ENCODE measurements at places on chromosomes 12 and 14. TPM values are rescaled to one million over a fixed set of nuclear protein-coding genes. Genes with fewer than 3 reads are reported as not detected.

GRCh38 chr12:107759410-107759809 lies 1.5 kb downstream of the PRDM4 start:
- peaks cover 7% of the 10 kb centered on the region for H3K36me3 ChIP-seq
- H3K4me1 ChIP-seq: peaks cover 20% of the 10 kb centered on the region
- H3K27ac ChIP-seq: no peak overlapping the region

Gene TAS2R42
- not detected for polyA plus RNA-seq

- no peak overlapping the region for H3K4me3 ChIP-seq
- H3K4me1 ChIP-seq: peaks cover 16% of the 10 kb centered on the region
- H3K36me3 ChIP-seq: no peaks in the 10 kb centered on the region
- H3K27me3 ChIP-seq: peaks cover 9% of the 10 kb centered on the region
- no peak overlapping the region for H3K27ac ChIP-seq
Measured at GRCh38 chr14:100155049-100155621, 4.3 kb downstream of the DEGS2 start.

Gene CAPS2
- polyA plus RNA-seq: 3.8 TPM

DNA sequence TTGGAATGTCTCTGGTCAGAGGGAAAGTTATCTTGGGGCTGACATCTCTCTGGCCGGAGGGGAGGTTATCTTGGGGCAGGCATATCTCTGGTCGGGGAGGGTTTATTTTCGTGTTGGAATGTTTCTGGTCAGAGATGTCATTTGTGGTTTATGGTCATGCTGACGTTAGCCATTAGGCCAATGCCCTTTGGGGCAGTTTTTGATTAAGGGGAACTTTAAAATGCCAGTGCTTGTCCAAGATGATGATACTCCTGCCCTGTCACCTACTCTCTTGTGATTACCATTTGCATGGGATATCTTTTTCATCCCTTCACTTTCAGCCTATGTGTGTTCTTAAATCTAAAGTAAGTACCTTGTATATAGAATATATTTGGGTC lies 29.0 kb upstream of the A2M start:
- H3K4me1 ChIP-seq: no peaks in the 10 kb centered on the region
- H3K36me3 ChIP-seq: no peaks in the 10 kb centered on the region
- no peak overlapping the region for H3K4me3 ChIP-seq

GRCh38 chr12:93302331-93303229 lies 75.1 kb upstream of the NUDT4 start:
- no peaks in the 10 kb centered on the region for H3K4me1 ChIP-seq
- H3K4me3 ChIP-seq: no peak overlapping the region
- no peaks in the 10 kb centered on the region for H3K27me3 ChIP-seq
- DNase-seq: no peak

DNA sequence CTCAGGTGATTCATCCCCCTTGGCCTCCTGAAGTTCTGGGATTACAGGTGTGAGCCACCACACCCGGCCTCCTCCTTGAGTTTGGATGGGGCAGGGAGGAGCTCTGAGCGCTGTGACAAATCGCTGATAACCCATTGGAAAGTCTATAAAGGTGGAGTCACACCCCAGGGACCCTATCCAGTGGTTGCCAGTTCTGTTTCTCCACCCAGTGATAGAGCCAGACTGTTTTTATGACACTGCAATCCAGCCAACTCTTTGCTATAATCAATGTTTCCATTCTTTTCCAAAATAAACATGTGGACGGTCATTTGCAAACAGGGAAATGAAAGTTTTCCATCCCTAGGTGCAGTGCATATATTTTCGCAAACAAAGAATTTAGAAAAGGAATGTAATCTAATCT lies 142.0 kb upstream of the PELI2 start:
- no peaks in the 10 kb centered on the region for H3K4me1 ChIP-seq
- no peaks in the 10 kb centered on the region for H3K27me3 ChIP-seq

Gene IAPP
- polyA plus RNA-seq: 0.01 TPM

- no peak for DNase-seq
- no peak overlapping the region for H3K4me3 ChIP-seq
- H3K4me1 ChIP-seq: no peaks in the 10 kb centered on the region
- no peaks in the 10 kb centered on the region for H3K27me3 ChIP-seq
Measured at GRCh38 chr12:132026061-132026795, 76.5 kb downstream of the EP400 start.

DNA sequence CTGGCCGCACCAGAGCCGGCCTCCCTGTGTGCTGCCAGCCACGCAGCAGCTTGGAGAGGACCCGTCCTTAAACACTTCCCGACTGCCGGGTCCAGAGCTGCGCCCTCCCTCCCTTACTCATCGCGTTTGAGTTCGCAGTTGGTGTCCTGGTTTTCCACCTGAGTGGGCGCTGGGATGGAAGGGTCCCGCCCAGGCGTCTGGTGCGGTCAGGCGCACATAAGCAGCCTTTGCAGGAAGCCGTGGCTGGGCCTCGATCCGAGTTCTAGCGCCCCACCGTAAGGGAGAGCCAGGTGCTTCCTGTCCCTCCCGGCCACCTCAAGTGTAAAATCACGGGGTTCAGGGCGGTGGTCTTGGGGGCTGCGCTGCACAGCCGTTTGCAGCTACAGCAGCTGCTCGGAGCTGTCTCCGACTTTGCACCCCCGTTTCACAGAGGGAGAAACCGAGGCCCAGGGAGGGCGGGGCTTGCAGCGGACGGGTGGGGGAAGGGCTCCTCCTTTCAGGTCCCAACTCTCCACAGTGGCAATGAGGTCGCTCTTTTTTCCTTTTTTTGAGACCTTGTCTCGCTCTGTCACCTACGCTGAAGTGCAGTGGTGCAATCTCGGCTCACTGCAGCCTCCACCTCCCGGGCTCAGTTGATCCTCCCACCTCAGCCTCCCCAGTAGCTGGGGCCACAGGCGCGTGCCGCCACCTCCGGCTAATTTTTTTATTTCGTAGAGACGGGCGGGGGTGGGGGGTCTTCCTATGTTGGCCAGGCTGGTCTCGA lies 51.3 kb downstream of the LRCOL1 start:
- no peak overlapping the region for H3K4me3 ChIP-seq
- H3K27ac ChIP-seq: no peak overlapping the region
- peaks cover 6% of the 10 kb centered on the region for H3K4me1 ChIP-seq
- DNase-seq: no peak

Gene CDH24
- 4.8 TPM for polyA plus RNA-seq

DNA sequence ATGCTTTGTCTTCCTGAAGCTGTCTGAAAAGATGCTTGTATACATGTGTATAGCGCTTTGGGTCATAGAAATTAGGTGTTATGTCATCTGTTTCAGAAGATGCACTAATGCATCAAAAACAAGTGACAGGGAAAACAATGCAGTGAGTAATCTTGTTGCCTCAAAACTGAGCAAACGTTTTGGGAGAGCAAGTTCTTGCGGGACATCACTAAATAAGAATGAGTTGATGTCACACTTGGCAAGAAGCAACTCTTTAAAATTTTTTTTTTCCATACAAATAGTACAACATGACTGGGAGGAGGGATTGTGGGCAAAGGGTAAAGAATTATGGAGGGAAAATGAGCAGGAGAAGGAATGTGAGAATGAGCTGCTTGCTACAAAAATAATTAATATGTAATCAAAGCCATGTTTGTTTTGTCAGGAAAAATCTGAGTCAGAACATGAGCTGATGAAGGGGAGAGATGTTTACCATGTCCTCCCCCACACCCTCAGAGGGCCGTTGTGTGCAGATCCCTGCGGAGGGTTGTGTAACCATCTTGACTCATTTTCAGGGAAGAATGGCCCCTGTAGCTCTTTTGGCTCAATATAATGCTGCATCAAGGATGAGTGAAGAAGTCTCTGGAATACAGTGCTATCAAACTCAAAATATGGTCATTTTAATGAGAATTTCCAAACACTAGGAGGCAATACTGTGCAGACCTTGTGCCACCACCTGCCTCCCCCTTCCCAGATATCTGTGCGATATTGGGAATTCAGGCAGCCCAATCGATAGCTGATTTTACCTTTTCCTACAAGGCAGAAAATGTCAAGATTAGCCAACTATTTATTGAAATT lies 41.4 kb downstream of the BORCS5 start:
- peak; percentile 89 for DNase-seq
- H3K36me3 ChIP-seq: no peaks in the 10 kb centered on the region
- no peaks in the 10 kb centered on the region for H3K27me3 ChIP-seq
- H3K4me1 ChIP-seq: peaks cover 33% of the 10 kb centered on the region

Gene KIF26A
- polyA plus RNA-seq: 2.4 TPM

Gene KRT74
- polyA plus RNA-seq: not detected

DNA sequence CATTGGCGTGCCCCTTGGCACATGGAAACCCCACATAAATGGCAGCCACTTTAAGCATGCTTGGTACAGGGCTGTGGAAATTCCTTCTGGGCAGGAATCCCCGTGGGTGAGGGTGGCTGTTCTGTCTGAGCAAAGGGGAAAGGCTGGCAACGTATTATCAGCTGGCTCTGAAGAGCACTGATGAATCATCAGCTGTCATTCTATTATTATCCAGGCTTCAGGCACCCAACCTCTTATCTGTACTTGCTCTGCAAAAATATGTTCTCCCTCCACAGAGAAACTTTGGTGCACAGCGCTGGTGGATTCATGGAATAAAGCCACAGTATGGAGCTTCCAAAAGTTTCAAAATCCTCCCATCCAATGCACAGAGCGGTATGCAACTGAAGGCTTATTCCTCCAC lies 167.1 kb downstream of the TBX5 start:
- no peak for DNase-seq
- no peak overlapping the region for H3K4me3 ChIP-seq
- no peaks in the 10 kb centered on the region for H3K36me3 ChIP-seq
- H3K27ac ChIP-seq: peak overlapping the region; percentile 49

DNA sequence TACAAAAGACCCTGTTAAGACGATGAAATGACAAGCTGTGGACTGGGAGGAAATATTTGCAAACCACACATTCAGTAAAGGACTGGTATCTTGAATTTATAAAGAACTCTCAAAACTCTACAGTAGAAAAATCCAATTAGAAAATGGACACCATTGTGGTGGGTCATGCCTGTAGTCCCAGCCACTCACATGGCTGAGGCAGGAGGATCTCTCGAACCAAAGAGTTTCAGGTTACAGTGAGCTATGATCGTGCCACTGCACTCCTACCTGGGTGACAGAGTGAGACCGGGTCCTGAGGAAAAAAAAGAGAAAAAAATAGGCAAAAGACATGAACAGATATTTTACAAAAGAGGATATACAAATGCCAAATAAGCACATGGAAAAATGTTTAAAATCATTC lies 41.9 kb downstream of the TTC6 start:
- H3K27me3 ChIP-seq: no peaks in the 10 kb centered on the region
- H3K27ac ChIP-seq: no peak overlapping the region
- no peak for DNase-seq
- no peaks in the 10 kb centered on the region for H3K36me3 ChIP-seq

- no peak for DNase-seq
- H3K36me3 ChIP-seq: no peaks in the 10 kb centered on the region
- no peak overlapping the region for H3K27ac ChIP-seq
- H3K4me3 ChIP-seq: no peak overlapping the region
Measured at GRCh38 chr12:113659015-113659414, 187.3 kb upstream of the LHX5 start.

- no peak for DNase-seq
- no peaks in the 10 kb centered on the region for H3K36me3 ChIP-seq
- no peak overlapping the region for H3K4me3 ChIP-seq
- H3K27me3 ChIP-seq: no peaks in the 10 kb centered on the region
- H3K27ac ChIP-seq: no peak overlapping the region
Measured at GRCh38 chr12:115932066-115932465, 345.4 kb downstream of the MED13L start.

GRCh38 chr12:10131111-10131690 lies 1.2 kb upstream of the CLEC7A start:
- H3K27me3 ChIP-seq: no peaks in the 10 kb centered on the region
- H3K36me3 ChIP-seq: no peaks in the 10 kb centered on the region
- H3K4me1 ChIP-seq: peaks cover 6% of the 10 kb centered on the region
- H3K27ac ChIP-seq: no peak overlapping the region
- peak; percentile 68 for DNase-seq

Gene SRSF5
- polyA plus RNA-seq: 239 TPM

DNA sequence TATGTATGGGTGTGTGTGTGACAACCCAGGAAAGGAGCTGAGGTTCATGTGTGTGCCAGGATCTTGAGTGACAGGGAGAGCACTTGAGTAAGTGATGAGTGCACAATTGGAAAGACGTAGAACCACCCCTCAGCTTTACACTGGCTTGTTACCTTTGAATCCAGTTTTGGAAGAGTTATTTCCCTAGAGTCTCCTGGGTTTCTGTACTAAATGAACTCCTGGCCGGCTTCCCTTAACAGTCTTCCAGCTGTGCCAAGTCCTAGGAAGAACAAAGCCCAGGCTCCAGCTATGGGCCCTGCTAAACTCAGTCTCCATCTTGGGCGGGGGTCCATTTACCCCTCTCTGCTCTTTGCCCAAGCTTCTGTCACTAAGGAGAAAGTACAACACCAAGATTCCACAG lies 19.7 kb upstream of the NR1H4 start:
- H3K36me3 ChIP-seq: no peaks in the 10 kb centered on the region
- no peak overlapping the region for H3K4me3 ChIP-seq
- H3K4me1 ChIP-seq: peaks cover 2% of the 10 kb centered on the region
- H3K27ac ChIP-seq: no peak overlapping the region
- DNase-seq: no peak

Gene TEAD4
- polyA plus RNA-seq: 24.0 TPM

DNA sequence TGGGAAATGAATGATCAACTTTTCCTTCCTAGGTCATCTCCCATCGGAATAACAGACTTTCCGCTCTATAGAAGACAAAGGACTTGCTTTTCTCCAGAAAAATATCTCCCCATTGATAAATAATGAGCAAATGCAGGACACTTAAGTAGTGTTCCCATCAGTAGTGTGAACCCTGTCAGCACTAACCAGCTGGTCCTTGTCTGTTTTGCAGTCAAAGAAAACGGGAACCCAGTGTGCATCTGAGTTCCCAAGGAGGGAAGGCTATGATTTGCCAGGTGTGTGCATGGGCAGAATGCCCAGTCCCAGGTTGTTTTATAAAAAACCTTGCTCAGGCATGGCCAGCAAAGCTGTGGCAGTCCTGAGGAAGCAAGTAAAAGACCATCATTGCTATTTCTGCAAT lies 256.5 kb upstream of the HMGA2 start:
- H3K36me3 ChIP-seq: no peaks in the 10 kb centered on the region
- H3K4me3 ChIP-seq: no peak overlapping the region
- no peak for DNase-seq
- H3K4me1 ChIP-seq: peaks cover 7% of the 10 kb centered on the region

DNA sequence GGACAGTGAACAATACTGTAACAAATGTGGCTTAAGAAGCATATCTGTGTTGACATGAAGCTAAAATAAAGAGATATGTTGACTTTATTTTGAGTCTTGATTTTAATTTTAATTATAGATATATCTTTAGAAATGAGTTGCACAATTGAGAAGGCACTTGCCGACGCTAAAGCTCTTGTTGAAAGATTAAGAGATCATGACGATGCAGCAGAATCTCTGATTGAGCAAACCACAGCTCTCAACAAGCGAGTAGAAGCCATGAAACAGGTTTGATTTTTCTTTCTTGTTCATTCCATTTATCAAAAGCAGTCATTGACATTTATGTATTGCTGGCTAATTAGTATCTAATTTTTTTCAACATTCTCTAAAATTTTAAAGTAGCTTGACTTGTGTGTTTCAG lies 15.8 kb downstream of the FGFR1OP2 start:
- H3K36me3 ChIP-seq: peaks cover 10% of the 10 kb centered on the region
- H3K4me3 ChIP-seq: no peak overlapping the region
- H3K4me1 ChIP-seq: no peaks in the 10 kb centered on the region
- no peak for DNase-seq

GRCh38 chr12:3958534-3958933 lies 85.3 kb upstream of the PARP11 start:
- no peaks in the 10 kb centered on the region for H3K36me3 ChIP-seq
- no peak overlapping the region for H3K4me3 ChIP-seq
- H3K27me3 ChIP-seq: no peaks in the 10 kb centered on the region
- DNase-seq: no peak

- H3K36me3 ChIP-seq: no peaks in the 10 kb centered on the region
- H3K27me3 ChIP-seq: peaks cover 78% of the 10 kb centered on the region
- DNase-seq: peak; percentile 66
- no peak overlapping the region for H3K27ac ChIP-seq
Measured at GRCh38 chr12:54042970-54043853, 10.4 kb downstream of the HOXC5 start.

Data from lung (tissue), 17 donors.